ENCODE measurements at places on chromosomes 1 and 21.

- DNase-seq: no peak
Observed at GRCh38 chr21:36579898-36580297, 100.0 kb upstream of the CLDN14 start.

- DNase-seq: no peak
Observed at GRCh38 chr1:240800291-240800690, 188.3 kb upstream of the GREM2 start.

DNA sequence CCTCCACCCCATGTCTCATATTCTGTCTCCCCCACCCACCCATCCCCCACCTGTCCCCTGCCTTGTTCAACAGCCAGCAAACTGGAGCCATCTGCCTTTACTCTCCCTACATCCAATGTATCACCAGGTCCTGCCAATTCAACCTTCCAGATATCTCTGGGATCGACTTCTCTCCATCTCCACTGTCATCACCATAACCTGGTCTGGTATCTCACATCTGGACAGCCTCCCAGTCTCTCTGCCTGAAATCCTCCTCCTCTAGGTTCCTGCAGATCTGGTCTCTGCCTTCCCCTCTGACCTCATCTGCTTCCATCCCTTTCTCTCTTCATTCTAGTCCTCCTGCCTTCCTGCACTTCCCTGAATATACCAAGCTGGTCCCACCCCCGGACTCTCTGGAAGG, 22.2 kb upstream of the CDCA8 start:
- DNase-seq: no peak

- no peak for DNase-seq
Observed at GRCh38 chr1:53125122-53125521, 17.3 kb downstream of the SLC1A7 start.

DNA sequence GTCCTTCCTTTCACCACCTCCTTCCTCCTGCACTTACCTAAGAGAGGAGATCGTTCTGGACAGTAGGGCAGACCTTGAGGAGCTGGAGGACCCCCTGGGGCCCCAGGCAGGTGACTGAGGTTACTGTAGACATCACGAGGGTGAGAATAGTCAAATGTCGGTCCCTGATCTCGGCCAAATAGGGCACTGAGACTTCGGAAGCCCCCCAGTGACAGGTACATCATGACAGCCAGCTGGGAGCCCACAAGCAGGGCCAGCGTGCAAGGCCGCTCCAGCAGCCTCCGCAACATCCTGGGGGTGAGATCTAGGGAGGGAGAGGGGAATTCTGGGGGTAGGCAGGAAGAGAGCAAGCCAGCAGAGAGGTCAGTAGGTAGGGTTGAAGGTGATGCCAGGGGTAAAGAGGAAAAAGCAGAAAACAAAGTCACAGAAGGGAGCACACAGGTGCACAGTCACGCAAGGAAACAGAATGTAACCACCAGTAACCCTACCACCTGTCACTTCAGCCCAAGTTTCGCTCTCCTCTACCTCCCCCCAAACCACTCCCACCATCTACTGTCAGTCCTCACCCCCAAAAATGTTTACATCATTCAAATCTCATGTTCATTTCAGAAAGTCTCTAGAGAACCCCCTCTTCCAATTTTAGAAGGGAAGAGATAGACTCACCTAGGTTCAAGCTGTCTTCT, 1.4 kb downstream of the B4GALT3 start:
- DNase-seq: no peak

DNA sequence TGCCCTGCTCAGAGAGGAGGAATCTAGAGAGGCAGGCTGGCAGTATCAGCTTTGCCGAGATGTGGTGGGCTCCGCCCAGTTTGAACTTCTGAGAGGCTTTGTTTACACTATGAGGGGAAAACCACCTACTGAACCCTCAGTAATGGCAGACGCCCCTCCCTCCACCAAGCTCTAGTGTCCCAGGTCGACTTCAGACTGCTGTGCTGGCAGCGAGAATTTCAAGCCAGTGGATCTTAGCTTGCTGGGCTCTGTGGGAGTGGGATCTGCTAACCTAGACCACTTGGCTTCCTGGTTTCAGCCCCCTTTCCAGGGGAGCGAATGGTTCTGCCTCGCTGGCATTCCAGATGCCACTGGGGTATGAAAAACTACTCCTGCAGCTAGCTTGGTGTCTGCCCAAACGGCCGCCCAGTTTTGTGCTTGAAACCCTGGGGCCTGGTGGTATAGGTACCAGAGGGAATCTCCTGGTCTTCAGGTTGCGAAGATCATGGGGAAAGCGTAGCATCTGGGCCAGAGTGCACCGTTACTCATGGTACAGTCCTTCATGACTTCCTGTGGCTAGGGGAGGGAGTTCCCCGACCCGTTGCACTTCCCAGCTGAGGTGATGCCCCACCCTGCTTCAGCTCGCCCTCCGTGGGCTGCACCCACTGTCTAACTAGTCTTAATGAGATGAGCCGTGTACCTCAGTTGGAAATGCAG, 43.6 kb downstream of the C21orf91 start:
- DNase-seq: no peak

GRCh38 chr1:91007092-91007491, 14.7 kb downstream of the ZNF644 start:
- no peak for DNase-seq

- DNase-seq: no peak
Observed at GRCh38 chr1:230384380-230385157, 41.6 kb downstream of the PGBD5 start.

GRCh38 chr1:207801819-207802218, 50.0 kb downstream of the CD46 start:
- no peak for DNase-seq

DNA sequence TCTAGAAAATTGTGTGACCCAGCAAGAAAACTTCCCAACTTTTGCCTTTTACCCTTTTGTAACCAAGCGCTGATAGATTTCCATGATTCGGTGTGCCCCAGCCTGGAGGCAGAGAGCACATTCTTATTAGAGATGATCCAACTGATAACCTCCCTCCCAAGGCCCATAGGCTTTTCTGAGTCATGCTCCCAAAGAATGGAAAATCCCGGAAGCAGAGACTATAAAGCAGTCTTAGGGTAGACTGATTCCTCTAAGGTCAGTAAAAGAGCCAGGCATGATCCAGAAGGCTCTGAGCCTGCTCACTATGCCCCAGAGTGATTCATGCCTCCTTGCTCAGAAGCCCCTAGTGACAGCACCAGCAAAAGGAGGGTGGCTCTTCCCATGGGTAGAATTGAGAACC, 4.3 kb downstream of the CAMK1G start:
- DNase-seq: no peak

DNA sequence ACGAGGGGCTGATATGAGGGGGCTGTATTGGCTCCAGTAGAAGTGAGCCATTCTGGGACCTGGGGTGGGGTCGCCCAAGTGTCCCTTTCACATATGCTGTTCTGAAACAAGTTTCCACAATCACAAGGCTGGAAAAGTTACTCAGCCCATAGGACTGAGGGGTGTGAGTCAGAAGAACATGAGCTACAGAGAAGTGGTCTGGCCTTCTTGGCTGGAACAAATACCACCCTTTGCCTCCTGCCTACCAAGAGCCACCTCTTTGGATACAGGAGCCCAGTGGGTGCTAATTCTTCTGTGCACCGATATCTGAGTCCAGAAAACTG, 42.4 kb downstream of the MEF2D start:
- DNase-seq: no peak

DNA sequence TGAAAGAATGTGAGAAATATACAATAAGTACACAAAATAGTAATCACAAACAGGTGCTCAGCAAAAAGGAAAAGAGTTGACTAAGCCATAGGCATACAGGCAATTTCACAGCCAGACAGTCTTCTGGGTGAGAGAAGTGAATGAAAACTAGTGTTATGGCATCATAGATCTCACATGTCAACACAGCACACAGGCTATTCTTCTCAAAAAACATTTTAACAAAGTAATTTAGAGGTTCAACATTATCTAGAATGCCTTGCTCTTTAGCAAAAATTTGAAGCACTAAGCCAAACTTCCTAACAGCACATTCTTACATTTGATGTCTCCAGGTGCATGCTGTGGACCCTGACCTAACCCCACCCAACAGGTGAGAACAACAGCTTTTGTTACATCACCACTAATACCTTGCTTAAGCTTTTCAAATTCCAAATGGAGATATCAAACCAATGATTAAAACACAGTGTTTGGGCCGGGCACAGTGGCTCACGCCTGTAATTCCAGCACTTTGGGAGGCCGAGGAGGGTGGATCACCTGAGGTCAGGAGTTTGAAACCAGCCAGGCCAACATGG, 30.5 kb downstream of the OTUD7B start:
- DNase-seq: no peak

GRCh38 chr1:192620071-192620635, 15.8 kb upstream of the RGS13 start:
- DNase-seq: no peak

GRCh38 chr1:21396516-21396915, 43.4 kb upstream of the NBPF3 start:
- DNase-seq: no peak

GRCh38 chr1:171433451-171433850, 51.9 kb upstream of the PRRC2C start:
- no peak for DNase-seq

- DNase-seq: no peak
Observed at GRCh38 chr1:230303822-230304221, 122.3 kb downstream of the PGBD5 start.

GRCh38 chr1:17163371-17163770, 41.6 kb upstream of the PADI1 start:
- no peak for DNase-seq

GRCh38 chr1:151373196-151373595, 691 bp upstream of the SELENBP1 start:
- DNase-seq: no peak

GRCh38 chr1:76607717-76608116, 259.6 kb upstream of the ST6GALNAC5 start:
- DNase-seq: no peak

GRCh38 chr21:25550352-25551120, 56.7 kb downstream of the MRPL39 start:
- no peak for DNase-seq

DNA sequence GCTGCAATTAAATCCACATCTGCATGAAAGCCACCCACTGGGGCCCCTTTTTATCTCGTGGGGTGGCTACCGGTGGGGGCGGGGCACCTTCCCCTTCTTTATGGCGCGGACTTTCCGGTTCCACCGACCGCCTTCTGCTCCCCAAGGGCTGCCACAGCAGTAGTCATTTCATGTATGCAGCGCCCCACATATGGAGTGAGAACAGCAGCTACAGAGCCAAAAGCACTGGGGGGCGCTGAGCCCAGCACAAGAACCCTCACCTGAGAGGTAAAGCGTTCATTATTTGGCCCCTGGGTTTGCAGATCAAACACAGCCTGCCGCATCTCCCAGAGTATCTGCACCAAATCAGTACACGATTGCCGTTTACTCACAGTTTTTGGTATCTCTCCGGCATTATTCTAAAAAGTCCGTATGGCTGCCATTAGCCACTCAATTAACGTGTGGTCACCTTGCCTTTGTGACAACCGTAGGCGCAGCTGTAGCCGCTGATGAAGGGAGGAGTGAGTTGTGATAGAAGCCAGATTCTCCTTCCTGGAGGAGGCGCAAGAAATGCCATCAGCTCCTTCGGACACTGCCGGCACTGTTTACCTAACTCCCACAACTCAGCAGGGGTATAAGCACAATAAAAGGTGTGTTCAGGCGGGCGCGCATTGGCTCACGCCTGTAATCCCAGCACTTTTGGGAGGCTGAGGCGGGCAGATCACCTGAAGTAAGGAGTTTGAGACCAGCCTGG, 30.4 kb upstream of the CR2 start:
- DNase-seq: no peak

- DNase-seq: no peak
Observed at GRCh38 chr1:186715887-186716809, 35.9 kb upstream of the PTGS2 start.

DNA sequence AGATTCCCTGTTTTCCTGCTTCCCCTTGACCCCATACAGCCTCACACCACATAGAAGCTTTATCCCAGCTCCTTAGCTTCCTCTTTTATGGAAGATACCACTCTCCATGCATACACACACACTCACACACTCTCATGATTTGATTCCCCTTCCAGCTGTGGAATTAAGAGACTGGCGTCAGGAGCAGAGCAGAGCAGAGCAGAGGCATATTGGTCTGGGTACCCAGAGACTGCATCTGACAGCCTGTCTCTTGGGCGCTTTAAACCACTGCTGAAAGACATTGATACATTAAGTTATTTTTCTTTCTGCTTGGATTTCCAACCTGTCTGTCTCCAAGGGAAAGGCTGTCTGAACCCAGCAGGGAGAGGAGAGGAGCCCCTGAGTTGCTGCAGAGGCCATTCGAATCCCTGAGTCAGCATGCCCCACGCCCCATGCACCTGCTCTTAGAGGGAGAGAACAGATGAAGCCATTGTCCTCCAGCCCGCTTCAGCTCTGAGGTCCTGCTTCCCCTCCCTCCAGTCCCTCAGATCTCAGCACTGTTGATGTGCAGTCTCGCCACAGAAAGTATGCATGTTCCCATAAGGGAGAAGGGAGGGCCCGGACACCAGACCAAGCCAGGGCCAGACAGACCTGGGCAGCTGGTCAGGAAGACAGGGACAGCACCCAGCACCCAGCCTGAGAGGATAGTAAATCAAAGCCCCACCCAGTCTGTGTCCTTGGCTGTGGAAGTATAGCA, 66.7 kb upstream of the GJB5 start:
- peak; percentile 63 for DNase-seq

DNA sequence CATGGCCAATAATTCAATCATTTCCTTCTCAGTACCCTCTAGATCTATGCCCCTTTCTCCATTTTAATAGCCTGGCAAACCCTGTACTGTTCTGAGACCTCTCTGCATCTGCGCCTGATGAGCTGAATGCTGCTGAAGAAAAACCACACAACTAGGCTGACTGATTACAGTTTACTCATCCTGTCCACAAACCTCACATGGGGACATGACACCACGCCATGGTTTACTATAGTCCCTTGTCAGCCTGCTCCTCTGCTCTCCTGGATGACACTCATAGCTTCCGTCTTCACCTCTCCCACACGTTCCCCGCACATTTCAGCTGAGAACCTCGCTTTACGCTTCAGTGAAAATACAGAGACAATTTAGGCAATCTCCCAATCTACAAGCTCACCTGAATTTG, 59.7 kb downstream of the DESI2 start:
- DNase-seq: no peak

- DNase-seq: no peak
Observed at GRCh38 chr1:216887032-216887431, 163.8 kb upstream of the ESRRG start.

DNA sequence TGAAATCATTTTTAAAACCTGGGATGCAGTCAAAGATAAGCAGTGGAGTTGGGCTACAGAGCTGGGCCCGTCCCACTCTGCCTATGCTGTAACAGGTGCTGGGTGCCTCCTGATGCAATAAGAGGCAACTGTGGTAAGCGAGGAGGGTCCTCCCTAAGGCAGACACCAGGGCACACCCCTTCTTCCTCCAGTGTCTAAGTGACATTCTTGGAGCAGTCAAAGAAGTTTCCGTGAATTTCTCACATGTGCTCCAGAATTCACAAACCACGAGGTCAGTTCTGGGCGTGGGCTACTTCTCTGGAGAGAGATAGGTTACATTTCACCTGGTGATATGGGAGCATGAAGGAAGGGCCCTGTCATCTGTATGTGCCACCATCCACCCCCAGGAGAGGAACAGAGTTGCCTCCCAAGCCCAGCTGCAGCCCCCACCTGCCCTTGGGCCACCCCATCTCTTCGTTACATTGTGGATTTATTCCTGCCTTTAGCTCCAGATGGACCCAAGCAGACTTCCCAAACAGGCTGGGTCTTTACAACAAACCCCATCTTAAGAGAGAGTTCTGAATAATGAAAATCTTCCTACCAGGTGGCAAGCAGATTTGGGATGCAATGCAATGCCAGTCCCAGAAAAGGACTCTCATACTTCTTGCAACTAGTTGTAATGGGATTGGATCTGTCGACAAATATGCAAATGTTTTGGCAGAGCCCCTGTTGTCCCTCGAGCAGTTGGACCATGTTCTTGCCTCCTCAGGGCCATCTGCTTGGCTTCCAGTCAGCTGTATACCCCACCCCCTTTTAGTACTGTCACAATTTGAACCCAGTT, 82.5 kb upstream of the CNTN2 start:
- DNase-seq: no peak
